Hematopoietic multipotent progenitor cell (in vitro differentiated cells): ENCODE measurements at places on chromosomes 2 and 18. TPM values are rescaled to one million over a fixed set of nuclear protein-coding genes. Genes with fewer than 3 reads are reported as not detected.

- no peak for DNase-seq
These were observed 1080.9 kb upstream of the FANCL start for GRCh38 chr2:59322005-59322404.

GRCh38 chr2:21727101-21727500 is 603.3 kb downstream of the TDRD15 start:
- no peak for DNase-seq

GRCh38 chr2:129812071-129812470 is 167.4 kb upstream of the RAB6C start:
- DNase-seq = peak; percentile 97

The SERPINB12 gene
- total RNA-seq = not detected

DNA sequence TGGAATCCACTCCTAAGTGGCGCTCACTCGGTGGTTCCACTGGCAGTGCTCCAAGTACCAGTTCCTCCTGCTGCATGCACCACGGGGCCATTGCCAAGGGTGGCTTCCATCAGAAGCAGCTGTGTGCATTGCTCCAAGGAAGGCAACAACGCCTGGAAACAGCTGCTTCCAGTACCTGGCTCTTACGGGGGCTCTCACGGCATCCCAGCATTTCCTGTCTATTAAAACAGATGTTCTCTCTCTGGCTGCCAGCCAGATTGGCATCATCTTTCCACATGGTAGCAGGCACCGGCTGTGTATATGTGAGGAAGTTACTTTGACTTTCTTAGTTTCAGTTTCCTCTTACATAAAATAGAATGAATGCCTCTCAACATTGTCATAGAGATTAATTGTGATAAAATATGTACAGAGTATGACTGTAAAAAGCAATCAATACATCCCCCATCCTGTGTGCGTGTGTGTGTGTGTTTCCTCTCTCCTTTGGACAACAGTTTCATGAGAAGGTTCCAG is 84.9 kb downstream of the CMPK2 start:
- DNase-seq = no peak

The NCKAP5 gene
- not detected for total RNA-seq

GRCh38 chr18:11866764-11867163 is 15.6 kb downstream of the CHMP1B start:
- no peak for DNase-seq

The LAMA1 gene
- under 0.01 TPM for total RNA-seq

GRCh38 chr2:124580263-124580662 is 555.2 kb downstream of the CNTNAP5 start:
- DNase-seq = no peak

GRCh38 chr18:70037431-70038061 is 89.9 kb upstream of the CD226 start:
- no peak for DNase-seq

The RMC1 gene
- 26.4 TPM for total RNA-seq

GRCh38 chr18:49014605-49015267 is 64.0 kb upstream of the SMAD7 start:
- no peak for DNase-seq

DNA sequence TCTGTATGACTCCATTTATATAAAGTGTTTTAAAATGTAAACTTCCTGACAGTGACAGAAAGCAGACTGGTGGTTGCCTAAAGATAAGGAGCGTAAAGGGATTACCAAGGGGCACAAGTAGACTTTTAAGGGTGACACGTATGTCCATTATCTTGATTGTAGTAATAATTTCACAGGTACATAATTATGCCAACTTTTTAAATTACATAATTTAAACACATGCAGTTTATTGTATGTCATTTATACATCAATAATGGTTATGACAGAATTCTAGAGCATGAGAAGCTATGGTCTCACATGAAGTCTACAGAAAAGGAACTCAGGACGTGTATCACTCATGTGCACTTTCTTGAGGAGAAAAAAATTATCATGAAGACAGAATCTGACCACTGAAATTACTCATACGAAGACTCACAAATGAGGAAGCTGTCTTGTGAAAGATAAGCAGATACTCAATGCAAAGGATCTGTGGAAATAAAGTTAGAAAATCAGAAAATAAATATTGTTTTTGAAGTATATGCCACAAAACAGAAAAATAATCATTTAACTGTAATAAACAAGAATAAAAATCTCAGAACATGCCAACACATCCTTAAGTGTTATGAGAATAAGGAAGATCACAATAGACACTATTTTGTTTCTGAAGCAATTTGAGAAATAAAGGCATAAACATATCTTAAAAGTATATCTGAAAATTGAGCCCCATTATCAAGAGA is 84.4 kb downstream of the TMEM131 start:
- peak; percentile 75 for DNase-seq

The ING5 gene
- 43.9 TPM for total RNA-seq

The NRBP1 gene
- total RNA-seq = 49.8 TPM

DNA sequence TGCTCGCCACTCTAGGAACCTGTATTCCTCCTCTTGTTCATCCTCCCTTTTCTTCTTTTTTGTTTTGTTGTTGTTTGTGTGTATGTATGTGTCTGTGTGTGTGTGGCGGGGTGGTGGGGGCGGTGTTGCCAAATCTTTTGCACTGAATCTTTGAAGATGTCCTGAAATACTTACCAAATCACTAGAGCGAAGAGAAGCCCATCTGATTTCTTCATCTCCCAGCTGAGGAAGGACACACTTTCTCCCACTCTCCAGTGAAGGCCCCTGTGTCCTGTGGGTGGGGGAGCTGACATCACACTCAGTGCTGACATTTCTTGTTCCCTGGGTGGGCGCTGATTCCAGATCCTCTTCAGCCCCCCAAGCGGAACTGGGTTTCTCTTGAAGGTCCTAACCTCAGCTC is 74.5 kb downstream of the NEDD4L start:
- DNase-seq = no peak

DNA sequence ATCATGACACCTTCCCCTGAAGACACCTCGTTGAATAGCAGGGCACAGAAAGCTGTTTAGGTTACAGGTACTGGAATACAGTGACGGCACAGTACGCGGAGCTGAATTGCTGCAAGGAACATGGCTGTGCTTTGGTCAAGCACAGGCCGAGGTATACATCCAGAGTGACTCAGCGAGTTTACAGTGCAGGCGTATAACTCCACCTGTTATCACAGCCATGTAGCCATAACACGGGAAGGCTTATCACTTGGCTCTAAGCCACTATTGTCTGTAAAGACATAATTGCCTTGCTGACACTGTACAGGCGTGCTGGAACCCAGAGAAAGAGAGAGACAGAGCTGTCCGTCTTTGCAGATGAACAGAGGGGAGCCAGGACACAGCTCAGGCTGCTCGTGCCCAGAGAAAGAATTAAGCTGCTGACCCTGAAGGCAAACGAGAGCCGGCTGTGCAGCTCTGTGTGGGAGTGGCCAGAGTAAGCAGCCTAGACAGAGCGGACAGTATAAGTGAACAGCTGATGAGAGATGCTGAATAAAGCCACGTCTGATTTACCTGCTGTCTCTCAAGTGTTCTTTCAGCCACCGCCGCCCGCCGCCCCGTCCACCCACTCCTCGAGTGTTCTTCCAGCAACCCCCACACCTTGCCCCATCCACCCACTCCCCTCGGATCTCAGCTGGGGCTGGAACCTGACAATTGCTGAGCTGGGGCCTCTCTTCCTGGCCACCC is 87.3 kb upstream of the PPP1CB start:
- no peak for DNase-seq
